Ecto neural progenitor cell (in vitro differentiated cells): ENCODE measurements at places on chromosomes 16 and 17.

DNA sequence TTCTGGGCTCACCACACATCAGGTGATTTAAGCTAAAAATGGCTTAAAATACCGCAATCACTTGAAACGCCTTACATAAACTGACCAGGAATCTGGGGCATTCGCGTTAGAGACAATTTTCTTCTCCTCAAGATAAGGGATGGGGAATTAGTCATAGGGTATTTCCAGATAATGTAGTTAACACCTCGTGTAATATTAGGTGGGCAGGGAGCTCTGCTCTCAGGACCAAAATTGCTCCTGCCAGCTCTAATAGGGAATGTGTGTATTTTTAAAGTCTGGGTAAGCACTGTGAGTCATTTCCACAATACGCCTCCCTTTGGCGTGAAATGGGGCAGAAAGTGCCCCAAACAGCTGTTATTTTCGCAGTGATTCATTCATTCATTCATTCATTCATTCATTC, 408.6 kb downstream of the MAF start:
- no peak for DNase-seq

GRCh38 chr16:82363026-82363816, 193.2 kb upstream of the MPHOSPH6 start:
- no peak for DNase-seq

DNA sequence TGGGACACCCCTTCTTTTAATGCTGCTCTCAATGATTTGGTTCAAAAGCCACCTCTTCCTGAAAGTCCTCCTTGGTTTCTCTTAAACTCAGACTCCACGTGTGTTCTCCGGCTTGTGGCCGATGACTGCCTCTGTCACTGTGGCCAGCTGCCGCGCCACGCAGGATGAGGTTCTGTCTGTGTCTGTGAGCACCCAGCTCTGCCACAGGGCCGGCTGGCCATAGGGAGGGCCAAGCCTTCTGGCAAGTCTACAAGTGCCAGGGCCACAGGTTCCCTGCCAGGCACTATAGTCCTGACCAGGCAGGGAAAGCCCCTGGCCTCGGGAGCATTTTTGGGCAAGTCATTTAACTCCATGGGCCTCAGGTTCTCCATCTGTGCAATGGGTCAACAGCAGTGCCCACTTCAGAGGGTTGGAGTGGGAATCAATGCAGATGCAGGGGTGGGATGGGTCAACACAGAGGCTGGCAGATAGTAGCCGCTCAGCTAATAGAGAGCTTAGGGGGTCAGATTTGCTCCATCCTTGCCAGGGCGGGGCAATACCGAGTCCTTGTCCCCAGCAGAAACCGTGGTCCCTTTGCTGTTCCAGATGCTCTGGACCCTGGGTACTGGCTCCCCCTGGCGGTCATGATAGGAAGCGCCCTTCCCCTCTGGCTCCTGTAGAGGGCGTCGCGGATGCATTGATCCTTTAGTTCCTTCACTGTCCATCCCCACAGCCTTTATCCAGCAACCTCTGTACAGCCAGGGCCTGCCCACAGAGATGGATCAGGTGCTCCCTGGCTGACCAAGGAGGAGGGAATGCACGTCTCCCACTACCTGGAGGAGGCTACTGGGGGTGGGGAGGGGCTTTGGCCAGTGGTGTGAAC, 19.3 kb upstream of the ADGRG3 start:
- DNase-seq, result peak; percentile 92

GRCh38 chr17:42253578-42253977, 22.6 kb downstream of the STAT5B start:
- DNase-seq, result no peak

- DNase-seq, result no peak
These were observed 89.1 kb downstream of the SSH2 start for GRCh38 chr17:29840884-29841283.

- no peak for DNase-seq
These were observed 35.2 kb downstream of the N4BP1 start for GRCh38 chr16:48574766-48575165.

DNA sequence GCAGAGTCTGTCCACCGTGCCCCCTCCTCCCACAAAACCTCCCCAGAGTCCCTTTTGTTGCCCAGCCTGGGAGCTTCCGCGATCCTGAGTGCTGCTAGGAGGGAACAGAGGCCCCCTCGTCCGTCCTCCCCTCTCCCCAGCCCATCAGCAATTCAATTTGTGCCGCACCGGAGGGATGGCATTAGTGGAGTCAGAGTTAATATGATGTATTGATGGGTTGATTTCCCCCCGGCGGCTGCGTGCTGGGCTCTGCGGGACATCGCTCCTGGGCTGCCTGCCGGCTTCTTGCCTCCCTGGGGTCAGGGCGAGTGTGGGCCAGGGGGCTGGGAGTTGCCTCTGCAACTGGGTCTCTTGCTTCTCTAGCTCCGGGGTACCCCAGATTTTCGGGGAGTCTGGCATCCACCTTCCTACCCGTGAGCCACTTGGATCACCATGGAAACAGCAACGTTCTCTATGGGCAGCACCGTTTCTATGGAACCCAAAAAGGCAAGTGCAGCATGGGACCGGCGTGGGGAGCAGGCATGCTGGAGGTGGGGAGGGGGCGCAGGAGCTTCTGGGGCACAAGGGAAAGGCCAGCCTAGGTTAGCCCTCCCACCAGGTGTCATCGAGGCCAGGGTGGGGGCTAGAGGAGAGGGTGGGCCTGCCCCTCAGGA, 42.9 kb downstream of the BAHCC1 start:
- no peak for DNase-seq

DNA sequence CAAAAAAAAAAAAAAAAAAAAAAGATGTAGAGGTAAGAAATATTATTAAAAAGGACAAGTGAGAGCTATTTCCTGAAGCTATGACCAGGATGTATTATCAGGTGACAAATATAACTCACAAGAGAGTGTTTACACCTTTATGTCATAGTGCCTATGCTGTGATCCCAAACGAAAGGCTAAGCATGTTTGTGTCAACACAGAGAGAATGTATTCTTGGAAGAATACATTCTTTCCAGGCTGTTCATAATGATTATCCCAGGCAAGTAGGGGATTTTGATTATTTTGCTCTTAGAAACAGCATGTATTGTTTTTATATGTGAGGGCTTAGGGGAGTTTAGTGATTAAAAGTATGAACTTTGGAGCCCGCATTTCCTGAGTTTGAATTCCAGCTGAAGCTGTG, 175.0 kb downstream of the SPECC1 start:
- DNase-seq, result no peak

DNA sequence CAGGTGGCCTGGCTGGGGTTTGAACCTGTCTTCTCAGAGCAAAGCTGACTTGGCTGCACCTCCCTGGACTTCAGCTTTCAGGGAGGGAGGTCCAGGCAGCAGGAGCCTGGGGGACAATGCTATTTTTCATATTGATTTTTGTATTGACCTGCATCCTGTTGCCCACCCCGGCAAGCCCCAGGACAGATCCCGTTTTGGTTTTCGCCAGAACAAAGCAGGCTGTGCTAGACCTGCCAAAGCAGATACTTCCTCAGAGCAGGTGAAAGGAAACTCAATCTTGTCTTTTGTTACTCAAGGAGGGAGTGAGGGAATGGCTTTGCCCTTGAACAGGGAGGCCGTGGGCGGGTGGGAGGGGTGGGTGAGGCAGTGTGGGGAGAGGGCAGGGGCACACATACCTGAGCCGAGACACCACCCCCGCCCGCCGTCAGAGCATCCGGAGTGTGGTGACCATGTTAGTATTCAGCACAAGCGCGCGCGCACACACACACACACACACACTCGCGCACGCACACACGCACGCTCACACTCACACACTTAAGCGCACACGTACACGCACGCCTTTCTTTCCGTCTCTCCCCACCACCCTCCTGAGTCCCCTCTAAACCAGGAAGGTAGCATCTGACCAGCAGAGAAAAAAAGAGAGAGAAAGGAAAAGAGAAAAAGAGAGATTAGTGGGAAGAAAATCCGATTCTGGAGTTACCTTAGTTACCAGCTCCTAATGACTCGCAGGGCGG, 59.5 kb downstream of the RAI1 start:
- peak; percentile 72 for DNase-seq

DNA sequence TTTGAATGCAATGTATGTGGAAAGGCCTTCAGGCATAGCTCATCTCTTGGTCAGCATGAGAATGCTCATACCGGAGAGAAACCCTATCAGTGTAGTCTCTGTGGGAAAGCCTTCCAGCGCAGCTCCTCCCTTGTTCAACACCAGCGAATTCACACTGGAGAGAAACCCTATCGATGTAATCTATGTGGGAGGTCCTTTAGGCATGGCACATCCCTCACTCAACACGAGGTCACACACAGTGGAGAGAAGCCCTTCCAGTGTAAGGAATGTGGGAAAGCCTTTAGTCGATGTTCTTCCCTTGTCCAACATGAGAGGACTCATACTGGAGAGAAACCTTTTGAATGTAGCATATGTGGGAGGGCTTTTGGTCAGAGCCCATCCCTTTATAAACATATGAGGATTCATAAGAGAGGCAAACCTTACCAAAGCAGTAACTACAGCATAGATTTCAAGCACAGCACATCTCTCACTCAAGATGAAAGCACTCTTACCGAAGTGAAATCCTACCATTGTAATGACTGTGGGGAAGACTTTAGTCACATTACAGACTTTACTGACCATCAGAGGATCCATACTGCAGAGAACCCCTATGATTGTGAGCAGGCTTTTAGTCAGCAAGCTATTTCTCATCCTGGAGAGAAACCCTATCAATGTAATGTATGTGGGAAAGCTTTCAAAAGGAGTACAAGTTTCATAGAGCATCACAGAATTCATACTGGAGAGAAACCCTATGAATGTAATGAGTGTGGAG, 24.7 kb downstream of the ZFP90 start:
- DNase-seq, result no peak

DNA sequence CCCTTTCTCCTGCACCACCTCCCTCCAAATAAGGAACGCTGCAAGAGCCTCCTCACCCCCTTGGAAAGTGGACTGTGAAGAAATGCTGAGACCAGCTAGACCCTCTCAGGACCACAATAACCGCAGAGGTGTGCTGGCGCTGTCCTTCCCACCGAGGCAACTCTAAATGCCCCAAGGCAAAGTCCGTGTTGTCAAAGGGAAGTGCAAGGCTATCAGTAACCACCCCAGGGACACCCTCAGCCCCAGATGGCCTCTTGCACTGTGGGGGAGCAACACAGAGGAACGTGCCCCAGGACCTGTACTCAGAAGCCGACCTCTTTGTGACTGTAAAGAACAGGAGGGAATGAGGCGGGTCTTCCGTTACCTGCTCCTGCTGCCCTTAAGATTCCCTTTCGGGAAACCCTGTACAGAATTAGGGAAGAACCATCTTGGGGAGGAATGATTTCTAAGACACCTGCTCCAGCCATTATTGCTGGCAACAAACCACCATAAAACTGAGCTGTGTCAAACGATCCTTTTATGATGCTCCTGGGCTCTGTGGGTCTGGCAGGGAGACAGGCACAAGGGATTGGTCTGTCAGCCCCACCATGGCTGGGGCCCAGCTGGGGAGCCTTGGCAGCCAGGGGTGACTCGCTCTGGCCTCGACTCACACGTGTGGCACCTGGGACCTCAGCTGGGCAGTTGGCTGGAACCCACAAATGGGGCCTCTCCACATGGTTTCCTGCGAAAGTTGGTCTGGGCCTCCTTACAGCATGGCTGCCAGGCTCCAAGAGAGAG, 14.6 kb upstream of the MED9 start:
- DNase-seq, result no peak

DNA sequence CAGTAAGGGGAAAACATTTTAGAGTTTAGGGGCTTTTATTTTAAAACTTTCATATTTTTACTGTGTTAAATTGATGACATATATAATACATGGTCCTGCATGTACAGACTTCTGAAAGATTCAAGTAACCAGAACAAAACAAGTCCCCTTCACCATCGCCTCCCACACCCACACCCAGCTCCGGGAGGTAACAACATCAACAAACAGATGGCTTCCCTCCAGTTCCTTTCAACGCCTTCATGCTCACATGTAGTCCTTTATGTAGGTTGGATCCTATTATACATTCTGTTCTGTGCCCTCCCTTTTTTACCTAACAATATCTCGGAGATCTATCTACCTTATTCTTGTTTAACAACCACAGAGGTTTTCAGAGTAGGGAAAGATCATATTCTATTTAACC, 30.5 kb downstream of the GINS3 start:
- DNase-seq, result no peak

DNA sequence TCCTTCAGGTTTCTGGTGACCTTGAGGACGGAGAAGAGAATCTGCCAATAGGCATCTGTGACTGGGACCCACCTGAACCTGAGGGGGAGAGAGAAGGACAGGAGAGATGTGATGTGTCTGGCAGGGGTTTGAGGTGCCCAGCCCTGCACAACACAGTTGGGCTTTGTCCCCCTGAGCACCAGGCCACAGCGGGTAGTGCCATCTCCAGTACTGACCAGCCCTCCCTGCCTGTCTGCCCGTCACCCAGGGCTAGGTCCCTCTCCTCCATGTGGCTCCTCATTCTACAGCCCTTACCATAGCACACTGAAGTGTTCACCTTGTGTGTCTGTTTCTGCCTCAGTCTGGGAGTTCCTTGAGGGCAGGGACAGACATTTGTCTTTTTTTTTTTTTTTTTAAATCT, 30.8 kb downstream of the NLRP1 start:
- no peak for DNase-seq

- no peak for DNase-seq
These were observed 26.4 kb downstream of the ARHGAP44 start for GRCh38 chr17:12815642-12816141.

DNA sequence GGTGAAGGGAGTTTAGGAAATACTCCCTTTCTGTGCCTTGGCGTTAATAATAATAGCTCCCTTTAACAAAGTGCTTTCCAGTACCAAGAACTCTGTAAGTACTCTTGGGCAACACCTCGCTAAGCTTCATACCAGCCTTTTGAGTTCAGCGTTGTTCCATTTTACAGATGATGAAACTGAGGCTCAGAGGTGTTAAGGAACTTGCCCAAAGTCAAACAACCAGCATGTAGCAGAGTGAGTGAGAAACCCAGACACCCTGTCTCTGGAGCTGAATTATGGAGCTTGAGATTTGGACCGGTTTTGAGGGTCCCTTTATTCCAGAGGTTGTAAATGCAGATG, 607 bp downstream of the KATNIP start:
- DNase-seq, result no peak

DNA sequence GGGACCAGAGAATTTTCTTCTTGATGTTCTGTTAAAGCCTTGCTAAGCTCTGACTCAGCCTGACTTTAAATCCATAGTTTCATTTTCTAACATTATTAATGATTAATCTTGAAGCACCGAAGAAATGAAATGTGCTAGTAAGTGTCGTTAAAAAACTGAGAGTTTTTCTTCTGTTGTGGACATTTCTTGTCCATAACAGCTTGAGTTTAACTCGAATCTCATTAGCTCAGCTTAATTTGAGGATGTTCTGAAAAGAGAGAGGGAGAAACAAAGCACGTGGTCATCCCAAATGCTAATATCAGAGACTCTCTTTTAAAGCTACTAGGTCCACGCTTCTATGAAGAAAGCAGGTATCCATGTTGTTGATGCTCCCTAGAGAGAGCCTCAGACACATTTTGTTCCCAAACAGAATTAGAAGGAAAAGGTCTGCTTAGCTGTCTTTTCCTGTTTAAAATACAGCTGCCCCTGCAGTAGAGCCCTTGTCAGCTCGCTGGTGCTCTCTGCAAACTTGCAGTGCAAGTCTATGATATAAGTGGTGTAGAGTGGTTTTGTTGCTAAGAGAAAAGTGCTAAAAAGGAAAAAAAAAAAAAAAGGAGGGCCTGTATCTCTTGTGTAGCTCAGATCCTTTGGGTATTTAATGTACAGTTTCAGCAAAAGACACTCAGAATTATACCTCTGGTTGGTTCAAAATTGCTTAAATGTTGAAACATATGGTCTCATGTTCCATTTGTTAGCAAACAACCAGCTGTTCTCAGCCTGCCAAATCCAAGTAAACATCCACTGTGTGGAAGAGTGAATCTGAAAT, 191.1 kb upstream of the TBX2 start:
- no peak for DNase-seq
